Neuronal stem cell (in vitro differentiated cells): ENCODE measurements at places on chromosomes 5 and 9.

DNA sequence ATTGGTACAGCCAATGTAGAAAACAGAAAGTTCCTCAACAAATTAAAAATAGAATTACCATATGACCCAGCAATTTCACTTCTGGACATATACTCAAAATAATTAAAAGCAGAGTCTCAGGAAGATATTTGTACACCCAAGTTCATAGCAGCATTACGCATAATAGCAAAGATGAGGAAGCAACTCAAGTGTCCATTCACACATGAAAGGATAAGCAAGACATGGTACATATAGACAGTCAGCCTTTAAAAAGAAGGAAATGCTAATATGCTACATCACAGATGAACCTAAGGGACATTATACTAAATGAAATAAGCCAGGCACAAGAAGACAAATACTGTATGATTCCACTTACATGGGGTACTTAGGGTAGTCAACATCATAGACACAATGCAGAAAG is 76.7 kb downstream of the ANXA2R start:
- H3K36me3 ChIP-seq = no peaks in the 10 kb centered on the region
- H3K4me1 ChIP-seq = no peaks in the 10 kb centered on the region
- no peak overlapping the region for H3K4me3 ChIP-seq
- no peak for DNase-seq
- H3K27ac ChIP-seq = no peak overlapping the region

DNA sequence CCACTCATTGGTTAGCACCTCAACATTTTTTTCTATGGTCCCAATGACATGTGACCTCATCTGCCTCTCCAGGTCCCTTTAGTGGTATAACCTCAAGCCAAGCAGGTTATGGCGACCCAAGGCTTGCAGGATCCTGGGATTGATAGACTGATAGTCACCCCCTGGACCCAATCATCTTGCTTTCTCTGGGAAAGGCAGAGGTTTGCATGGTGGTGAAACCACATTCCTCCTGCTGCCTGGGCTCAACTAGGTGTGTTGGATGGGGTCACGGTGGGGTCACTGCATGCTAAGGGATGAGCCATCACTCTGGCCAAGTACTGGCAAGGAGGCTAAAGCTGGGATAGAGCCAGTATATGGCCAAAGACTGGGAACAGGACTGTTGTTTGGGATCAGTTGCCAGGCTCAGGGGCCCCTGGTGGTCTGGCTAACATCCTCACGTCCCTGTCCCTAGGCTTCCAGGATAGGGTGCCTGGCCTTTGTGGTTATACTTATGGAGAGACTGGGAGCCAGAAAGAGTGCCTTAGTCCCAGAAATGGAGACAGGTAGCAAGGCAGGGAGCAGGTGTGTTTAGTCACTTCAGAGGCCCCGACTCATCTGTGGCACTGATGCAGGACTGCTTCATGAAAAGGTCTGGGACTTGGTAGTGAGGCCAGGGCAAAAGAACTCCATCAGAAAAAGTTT is 4.6 kb upstream of the SMIM32 start:
- no peak overlapping the region for H3K4me3 ChIP-seq
- H3K27me3 ChIP-seq = no peaks in the 10 kb centered on the region
- peaks cover 18% of the 10 kb centered on the region for H3K4me1 ChIP-seq
- H3K36me3 ChIP-seq = no peaks in the 10 kb centered on the region

DNA sequence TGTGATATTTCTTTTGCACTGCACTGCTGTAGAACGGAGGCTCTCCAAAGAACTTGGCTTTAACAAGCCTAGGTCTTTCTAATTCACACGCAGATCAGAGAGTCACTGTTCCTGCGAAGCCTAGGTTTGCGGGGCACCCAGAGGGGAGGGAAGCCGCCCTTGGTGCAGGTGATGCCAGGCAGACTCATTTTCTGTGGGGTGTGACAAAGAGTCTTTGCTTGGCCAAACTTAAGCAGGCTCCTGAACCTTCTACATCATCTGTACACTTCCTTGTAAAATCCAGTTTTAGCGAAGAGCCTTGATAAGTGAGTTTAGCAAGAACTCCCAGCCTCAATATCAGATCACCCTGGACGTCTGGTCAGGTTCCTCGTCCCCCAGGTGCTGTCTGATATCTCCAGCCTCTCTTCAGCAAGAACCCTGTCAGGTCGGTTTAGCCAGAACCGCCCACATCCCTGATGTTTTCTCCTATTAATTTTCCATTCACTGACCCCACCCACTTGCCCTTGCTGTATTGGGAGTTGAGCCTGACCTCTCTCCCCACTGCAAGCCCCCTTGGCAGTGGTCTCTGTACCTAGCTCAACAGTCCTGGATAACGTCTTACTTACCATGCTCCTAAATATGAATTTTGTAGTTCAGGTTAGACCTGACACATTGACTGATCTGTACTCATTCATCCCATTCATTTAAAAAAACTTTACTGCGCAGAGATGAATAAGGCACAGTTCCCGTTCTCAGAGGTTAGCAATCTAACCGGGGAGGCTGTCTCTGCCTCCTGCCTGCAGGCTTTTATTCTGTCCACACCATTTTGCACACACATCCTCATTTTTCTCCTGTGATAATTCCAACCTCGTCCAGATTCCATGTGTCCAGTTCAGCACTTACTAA is 880 bp upstream of the UBAC1 start:
- peaks cover 23% of the 10 kb centered on the region for H3K4me1 ChIP-seq
- H3K27ac ChIP-seq = no peak overlapping the region
- peak overlapping the region; percentile 91 for H3K4me3 ChIP-seq
- no peak for DNase-seq

GRCh38 chr5:143349177-143349576 is 54.3 kb downstream of the NR3C1 start:
- no peaks in the 10 kb centered on the region for H3K36me3 ChIP-seq
- H3K27ac ChIP-seq = no peak overlapping the region
- no peak overlapping the region for H3K4me3 ChIP-seq

GRCh38 chr5:177509991-177510566 is 453 bp upstream of the DOK3 start:
- H3K27ac ChIP-seq = no peak overlapping the region
- no peak overlapping the region for H3K4me3 ChIP-seq
- no peak for DNase-seq
- peaks cover 44% of the 10 kb centered on the region for H3K36me3 ChIP-seq

DNA sequence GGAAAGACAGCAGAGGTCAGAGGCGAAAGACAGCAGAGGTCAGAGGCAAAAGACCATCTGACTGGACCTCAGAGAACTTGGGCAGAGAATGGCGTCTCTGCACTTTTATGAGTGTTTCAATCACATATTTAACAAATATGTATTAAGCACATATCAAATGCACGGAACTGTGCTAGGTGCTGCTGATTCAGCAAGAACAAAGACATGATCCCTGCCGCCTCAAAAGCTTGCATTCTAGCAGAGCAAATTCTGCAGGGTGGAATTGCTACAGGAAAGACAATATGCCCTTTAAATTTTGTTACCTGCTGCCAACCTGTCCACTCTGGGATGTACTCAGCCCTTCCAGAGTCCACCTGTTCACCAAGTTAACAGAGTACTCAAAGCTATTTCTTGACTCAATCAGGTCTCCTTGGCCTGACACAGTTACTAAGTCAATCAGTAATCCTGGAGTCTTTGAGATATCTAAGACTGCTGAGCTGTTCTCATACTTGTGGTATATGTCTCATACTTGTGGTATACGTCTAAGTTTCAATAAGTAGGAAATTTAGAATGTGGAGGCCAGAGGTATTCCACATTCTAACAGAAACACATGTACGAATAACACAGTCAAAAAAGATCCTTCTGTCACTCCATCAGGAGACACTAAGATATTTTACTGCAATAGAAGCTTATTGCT is 131.8 kb downstream of the GNAQ start:
- H3K4me3 ChIP-seq = no peak overlapping the region
- DNase-seq = no peak
- no peak overlapping the region for H3K27ac ChIP-seq
- H3K27me3 ChIP-seq = no peaks in the 10 kb centered on the region

DNA sequence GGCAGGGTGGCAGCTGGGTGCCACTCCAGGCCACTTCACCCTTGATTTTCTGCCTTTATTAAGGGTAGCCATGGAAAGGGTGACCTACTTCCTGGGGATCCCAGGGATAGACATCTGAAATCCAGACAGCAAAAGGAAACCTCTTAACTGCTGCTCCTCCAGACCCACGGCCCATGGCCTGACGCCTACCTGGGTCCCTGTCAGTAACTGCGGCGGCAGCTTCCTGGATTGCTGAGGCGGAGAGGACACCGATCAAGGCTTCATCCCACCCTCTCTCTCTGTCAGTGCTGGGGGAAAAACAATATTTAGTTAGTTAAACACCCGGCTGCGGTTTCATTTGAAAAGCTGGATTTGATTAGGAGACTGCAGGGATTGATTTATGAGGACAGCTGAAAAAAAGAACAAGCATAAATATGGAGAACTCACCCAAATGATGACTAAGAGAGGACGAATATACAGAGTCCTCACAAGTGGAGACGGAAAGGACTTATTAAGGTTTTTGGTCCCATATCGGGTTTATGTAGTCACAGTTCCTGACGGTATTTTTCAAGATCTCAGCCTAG is 158.7 kb upstream of the KLF4 start:
- no peaks in the 10 kb centered on the region for H3K4me1 ChIP-seq
- no peaks in the 10 kb centered on the region for H3K27me3 ChIP-seq
- H3K4me3 ChIP-seq = no peak overlapping the region
- DNase-seq = no peak
- no peaks in the 10 kb centered on the region for H3K36me3 ChIP-seq
- no peak overlapping the region for H3K27ac ChIP-seq

- no peak for DNase-seq
- no peak overlapping the region for H3K27ac ChIP-seq
These were observed 43.8 kb downstream of the ZNF618 start for GRCh38 chr9:113919871-113920270.

- H3K27ac ChIP-seq = no peak overlapping the region
These were observed 36.9 kb downstream of the MYO10 start for GRCh38 chr5:16899171-16899570.

DNA sequence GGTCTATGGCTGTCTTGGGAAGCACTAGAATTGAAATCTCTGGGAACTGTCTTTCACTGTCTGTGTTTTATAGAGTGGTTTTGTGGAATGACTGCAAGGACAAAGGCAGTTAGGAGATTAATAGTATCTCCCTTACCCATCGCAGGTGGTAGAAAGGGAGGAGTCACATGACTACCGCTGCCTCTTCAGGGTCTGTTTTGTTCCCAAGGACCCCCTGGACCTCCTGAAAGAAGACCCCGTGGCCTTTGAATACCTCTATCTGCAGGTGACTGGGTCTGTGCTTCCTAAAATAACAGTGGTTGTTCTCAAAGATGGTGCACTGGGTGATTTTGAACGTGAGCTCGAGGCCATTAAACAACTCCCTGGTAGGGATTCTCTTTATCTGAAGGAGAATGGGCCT is 22.8 kb upstream of the TRMT10B start:
- H3K4me3 ChIP-seq = no peak overlapping the region
- DNase-seq = no peak
- H3K27ac ChIP-seq = no peak overlapping the region
- H3K4me1 ChIP-seq = peaks cover 9% of the 10 kb centered on the region

- no peak overlapping the region for H3K4me3 ChIP-seq
- no peaks in the 10 kb centered on the region for H3K27me3 ChIP-seq
- no peaks in the 10 kb centered on the region for H3K36me3 ChIP-seq
- no peak overlapping the region for H3K27ac ChIP-seq
- DNase-seq = peak; percentile 61
- peaks cover 15% of the 10 kb centered on the region for H3K4me1 ChIP-seq
These were observed 59.0 kb downstream of the MAT2B start for GRCh38 chr5:163564321-163564938.

DNA sequence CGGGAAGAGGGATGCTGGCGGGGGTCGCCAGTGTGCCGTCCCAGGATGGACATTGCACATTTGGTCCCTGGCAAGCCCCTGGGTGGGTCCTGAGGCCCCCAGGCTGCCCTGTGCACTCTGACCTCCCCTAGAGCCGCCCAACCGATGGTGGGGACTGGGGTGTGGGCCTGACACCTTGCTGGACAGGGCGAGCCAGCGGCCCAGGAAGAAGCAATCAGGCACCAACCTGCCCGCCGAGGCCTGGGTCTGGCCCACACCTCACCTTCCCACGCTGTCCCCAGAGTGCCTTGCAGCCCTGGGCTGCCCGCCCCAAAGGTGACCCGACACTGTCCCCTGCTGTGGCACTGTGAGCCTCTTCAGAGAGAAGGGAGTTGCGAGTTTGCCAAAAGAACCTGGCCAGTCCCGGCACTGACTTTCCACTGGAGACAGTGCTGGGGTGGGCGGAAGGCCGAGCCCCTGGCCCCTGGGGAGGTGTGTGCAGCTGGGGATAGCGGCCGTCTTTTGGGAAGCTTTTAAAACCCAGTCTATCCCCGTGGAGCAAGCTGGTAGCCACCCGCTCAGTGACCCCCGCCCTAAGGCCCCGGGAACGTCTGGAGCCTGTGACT is 12.0 kb upstream of the NRARP start:
- H3K36me3 ChIP-seq = no peaks in the 10 kb centered on the region
- peaks cover 38% of the 10 kb centered on the region for H3K4me1 ChIP-seq

DNA sequence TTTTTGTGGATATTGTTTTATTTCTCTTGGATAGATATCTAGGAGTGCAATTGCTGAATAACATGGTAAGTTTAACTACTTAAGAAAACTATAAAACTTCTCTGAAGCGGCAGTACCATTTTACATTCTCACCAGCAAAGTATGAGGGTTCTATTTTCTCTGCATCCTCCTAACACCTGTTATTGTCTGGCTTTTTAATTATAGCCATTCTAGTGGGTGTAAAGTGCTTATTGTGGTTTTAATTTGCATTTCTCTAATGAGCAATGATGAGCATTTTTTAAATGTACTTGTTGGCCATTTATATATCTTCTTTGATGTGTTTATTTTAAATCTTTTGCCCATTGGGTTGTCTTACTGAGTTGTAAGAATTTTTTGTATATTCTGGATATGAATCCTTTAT is 28.7 kb downstream of the SMIM32 start:
- H3K27ac ChIP-seq = no peak overlapping the region
- H3K27me3 ChIP-seq = no peaks in the 10 kb centered on the region
- DNase-seq = no peak
- no peaks in the 10 kb centered on the region for H3K4me1 ChIP-seq

- H3K4me3 ChIP-seq = no peak overlapping the region
- no peaks in the 10 kb centered on the region for H3K27me3 ChIP-seq
- H3K27ac ChIP-seq = no peak overlapping the region
- H3K4me1 ChIP-seq = no peaks in the 10 kb centered on the region
These were observed 435.7 kb downstream of the DMAC1 start for GRCh38 chr9:7363777-7364477.
